ENCODE measurements at places on chromosomes 1 and 21.
A peak's percentile ranks its signal among the peaks of the same experiment; 100 is the strongest.

- peak; percentile 81 for DNase-seq
Measured at GRCh38 chr1:28668956-28669723, 556 bp downstream of the GMEB1 start.

DNA sequence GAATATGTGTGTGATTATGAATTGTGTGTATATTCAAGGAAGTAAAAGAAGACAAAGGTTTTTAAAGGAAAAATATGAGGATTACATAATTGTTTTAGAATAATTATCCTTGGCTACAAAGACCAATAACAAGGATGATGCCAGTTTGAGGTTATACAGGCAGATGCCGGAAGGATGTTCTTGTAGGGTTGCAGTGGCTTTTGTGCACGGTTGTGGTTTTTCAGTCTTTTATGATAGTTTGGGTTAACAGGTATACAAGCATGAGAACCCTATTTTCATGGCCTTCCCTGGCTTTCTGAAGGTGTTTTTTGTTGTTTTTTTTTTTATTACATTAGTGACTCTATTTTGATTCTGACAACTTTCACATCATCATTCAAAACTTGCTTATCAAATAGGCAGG is 4.9 kb downstream of the CR2 start:
- no peak for DNase-seq

DNA sequence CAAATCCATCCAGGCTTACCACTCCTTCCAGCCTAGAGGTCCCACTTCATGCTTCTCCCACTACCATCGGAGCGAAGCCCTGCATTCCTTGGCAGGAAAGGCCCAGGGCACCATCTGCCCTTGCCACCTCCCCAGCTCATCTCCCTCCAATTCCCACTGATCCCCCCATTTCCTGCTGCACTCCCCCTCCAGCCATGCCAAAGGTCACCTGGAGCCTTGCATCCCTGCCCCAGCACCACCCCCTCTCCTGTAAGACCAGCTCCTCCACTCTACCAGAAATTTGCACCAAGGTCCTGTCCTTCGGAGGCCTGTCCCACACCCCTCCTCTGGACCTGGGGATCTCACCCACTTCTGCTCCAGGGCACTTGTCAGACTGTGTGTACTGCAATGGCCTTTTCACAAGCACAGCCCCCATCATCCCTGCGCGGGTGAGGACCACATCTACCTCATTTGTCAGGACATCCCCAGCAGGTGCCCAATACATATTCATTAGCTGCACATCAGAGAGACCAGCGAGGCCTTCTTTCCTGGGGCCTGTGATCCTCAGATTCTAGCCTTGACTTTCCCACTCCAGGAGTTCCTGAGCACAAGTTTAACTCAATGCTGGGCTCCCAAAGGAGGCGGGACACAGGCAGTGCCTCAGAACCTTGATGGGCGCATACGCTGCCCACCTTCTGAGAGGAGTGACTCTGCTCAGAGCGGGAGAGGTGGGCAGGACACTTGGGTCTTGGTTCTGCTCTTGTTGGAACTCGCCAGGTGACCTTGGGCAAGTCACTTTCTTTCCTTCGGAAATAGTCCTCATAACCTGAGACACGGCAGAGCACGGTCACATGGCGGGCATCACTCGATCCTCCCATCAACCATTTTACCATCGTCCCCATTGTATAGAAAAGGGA is 49.9 kb upstream of the EDN2 start:
- no peak for DNase-seq

- no peak for DNase-seq
Measured at GRCh38 chr1:204802401-204803175, 68.1 kb upstream of the NFASC start.

DNA sequence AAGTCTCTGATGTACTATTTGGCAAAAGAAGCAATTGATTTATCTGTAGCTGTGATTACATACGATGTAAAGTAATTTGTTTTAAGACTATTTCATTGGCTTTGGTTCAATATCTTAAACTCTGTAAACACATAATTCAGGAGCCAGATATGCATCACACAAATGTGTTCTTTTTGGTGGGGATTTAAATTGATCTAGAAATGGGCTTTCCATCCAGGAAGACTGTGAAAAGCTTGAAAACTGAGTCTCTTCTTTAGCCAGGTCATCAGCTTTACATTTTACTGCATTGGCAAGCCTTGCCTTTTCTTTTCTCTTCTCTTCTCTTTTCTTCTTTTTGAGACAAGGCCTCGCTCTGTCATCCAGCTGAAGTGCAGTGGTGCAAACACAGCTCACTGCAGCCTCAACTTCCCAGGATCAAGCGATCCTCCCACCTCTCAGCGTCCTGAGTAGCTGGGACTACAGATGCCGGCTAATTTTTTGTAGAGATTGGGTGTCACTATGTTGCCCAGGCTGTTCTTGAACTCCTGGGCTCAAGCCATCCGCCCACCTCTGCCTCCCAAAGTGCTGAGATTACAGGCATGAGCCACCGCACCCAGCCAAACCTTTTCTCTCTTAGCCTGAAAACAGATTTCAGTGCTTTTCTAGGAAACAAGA is 1.4 kb downstream of the RCAN3 start:
- DNase-seq = no peak

GRCh38 chr1:244836584-244836983 is 1.1 kb downstream of the COX20 start:
- DNase-seq = no peak

DNA sequence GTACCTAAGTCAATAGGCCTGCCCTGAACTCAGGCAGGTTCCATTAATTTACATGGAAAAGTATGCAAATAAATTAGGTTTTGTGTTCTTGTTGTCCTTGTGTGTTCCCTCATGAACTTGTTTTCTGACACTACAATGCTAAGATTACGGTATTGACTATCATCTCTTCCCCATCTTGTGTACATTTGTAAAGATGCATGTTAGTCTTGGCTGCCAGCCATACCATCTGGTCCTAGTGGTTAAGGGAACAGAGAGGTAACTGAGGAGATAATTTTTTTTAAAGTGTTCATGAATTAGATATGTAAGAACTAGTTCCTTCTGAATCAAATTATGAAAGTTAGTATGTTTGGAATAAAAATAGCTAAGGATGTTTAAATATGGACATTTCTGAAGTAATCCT is 167.6 kb upstream of the ADAMTS5 start:
- DNase-seq = no peak

GRCh38 chr1:47227341-47228232 is 4.4 kb downstream of the TAL1 start:
- no peak for DNase-seq

- DNase-seq = no peak
Measured at GRCh38 chr1:8059161-8059622, 33.1 kb upstream of the ERRFI1 start.

GRCh38 chr1:72606216-72606810 is 324.0 kb upstream of the NEGR1 start:
- DNase-seq = no peak

DNA sequence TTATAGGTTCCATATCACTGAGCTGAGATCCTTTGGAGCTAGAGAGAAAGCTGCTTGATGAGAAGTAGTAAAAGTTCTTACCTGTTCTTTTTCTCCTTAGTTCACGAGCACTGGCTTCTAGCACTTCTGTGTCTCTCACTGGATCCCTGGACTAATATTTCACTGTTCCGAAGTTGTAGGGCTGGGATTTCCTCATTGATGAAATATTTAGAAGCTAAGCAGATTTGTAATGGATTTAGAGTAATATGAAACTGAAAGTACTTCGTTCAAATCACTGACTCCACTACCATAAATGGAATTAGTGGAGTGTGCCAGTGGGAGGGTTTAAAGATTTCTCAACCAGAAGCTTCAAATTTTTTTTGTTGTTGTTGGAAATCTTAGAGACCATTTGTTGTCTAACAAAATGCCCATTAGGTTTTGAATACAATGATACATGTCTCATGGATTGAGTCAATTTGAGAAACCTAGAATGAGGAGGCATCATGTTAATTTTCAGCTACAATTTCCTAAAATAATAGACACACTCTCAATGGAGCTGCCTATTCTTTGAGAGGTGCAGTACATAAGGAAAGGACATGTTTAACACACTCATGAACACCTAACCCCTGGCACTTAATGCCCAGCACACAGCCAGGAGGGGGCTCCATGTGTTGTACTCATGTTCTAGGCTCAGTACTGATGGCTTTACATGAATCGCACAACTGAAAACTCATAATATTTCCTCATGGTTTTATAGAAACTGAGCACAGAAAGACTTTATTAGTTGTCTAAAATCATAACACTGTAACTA is at the start of gene GBP1:
TSS of gene GBP1 (minus strand) at position 130 of the 790 bp plus-strand sequence. CDS start 1,974 bp downstream, outside the sequence.
- DNase-seq = no peak

DNA sequence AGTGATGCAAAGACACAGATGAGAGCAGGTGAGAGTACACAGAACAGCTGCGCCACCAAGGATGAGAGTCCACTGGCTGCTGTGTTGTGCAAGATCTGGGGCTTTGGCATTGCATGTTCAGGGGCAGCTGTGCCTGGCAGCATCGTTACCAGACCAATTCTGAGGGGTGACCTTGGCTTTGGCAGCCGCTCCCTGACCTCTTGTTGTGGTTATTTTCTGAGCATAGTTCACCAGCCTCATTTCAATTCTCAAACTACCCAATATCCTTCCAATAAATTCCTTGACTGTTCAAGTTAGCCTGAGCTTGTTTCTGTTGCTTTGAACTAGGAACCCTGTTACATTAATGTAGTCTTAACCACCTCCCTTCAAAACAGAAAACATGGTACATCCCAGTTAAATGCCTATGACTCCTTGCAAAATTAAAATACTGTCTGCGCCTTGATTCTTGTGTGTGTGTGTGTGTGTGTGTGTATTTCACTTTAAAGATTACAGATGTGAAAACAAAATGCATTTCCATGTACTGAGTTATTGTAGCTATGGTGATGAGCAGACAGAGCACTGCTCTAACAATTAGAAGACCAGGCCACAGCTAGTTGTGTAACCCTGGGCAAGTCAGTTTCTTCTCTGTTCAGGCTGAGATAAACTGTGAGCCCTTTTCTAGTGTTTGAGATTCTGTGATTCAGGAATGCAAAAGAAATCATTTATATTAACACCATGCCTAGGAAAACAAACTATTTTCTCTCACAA is 106.3 kb upstream of the GUCA2B start:
- no peak for DNase-seq

DNA sequence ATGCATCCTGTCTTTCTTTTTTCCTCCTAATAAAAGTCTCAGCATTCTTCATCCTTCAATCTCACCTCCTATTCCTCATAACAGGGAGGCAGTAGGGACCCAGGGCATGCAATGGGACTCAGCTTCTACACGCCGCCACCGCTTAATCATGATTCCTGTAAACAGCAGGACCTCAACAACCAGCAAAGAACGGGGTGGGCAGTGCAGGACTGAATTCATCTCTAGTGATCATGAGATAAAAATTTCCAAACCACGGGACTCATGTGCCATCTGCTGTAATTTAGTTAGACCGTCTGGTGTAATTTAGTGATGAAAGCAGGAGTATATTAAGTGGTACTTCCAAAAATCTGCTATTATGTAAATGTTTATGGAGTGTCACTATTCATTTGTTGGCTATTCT is 5.4 kb downstream of the PRAMEF12 start:
- DNase-seq = no peak

GRCh38 chr1:36083635-36084496 is at the start of gene TEKT2:
Gene TEKT2 (plus strand): TSS chr1:36084094. CDS start chr1:36084922, 828 bp downstream.
- no peak for DNase-seq

DNA sequence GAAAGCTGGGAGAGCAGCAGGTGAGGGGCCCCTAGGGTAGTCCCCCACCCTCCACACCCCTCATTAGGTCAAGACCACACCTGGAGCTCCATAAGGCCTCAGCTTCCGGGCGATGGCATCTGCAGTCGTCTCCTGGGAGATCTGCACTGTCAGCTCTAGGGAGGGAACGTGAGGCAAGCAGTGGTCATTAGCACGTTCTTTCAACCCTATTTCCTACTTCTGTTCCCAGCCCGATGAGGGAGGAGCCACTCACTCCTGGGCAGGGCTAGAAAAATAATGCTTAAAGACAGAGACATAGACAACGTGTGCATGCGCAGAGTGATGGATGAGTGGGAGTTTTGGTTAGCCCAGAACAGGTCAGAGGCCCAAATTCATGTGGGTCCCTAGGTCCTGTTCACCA is 9.7 kb downstream of the KDF1 start:
- DNase-seq = no peak

DNA sequence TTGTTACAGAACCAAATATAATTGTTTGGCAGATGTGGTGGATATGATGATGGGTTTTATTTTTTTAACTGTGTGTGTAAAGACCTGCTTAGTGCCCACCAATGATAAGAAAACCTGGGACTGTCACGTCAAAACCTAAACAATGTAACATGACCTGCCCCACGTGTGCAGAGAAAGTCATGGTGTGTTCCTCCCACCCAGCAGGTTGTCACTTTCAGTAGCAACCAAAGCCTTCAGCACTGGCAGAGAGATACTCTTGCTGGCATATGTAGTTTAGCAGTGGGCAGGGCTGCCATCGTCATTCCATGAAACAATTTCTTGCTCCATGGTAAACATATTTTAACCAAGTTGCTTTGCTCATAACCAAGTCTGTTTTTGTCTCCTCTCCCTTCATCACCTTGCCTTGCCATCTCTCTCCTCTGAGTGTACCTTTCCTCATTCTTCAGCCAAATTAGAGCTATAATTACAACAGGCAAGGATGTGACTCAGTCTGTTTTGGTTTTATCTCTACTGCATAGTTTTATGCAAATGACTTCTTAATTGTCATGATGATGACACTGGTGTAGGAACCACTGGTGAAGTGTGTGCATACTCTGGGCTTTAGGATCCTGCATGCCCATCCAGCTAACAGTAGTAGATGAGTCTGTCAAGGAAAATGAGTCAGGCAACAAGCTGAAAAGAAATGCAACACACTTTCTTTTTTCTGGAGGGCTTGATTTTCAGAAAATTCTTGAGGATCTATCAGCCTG is 150.3 kb downstream of the EDEM3 start:
- DNase-seq = no peak

- no peak for DNase-seq
Measured at GRCh38 chr1:31102501-31102950, 37.0 kb upstream of the PUM1 start.

GRCh38 chr1:17201201-17202021 is 3.5 kb upstream of the PADI1 start:
- DNase-seq = no peak

DNA sequence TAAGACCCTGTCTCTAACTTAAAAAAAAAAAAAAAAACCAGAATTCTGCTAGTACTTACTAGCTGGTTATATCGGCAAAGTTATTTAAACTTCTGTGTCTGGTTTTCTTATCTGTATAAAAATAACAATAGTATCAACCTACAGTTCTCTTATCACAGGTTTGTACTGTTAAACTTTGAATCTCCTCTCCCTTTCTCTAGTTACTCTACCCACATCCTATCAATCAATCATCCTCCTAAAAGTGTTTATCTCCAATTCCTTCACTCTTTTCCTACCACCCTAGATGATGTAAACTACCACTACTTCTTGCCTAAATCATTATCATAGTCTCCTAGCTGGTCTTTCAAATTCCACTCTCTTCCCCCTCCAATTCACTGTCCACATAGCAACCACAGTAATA is 27.6 kb downstream of the USP33 start:
- DNase-seq = no peak

Data from activated naive CD4-positive, alpha-beta T cell (primary cell).